Activated B cell treated with CpG ODN at 0.5 μM for 24 hours (primary cell): ENCODE measurements at places on chromosomes 7 and 10.

DNA sequence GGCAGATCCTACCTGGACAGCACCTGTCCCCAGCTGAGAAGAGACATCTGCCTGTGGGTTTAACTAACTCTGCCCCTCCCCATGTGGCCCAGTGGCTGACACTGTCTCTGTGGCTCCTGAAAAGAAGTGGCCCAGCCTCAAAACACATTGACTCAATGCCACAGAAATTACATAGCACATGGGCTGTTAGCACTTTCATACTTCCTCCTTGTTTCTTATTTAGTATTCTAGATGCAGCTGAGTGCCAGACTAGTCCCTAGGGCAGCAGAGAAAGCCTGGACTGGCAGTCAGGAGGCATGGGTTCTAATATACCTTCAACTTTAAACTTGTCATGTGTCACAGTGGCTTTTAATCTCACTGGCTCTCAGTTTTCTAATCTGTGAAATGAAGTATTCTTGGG lies 171.0 kb downstream of the TRIL start:
- DNase-seq = no peak

GRCh38 chr7:146510088-146510680 lies 393.6 kb downstream of the CNTNAP2 start:
- DNase-seq = no peak

DNA sequence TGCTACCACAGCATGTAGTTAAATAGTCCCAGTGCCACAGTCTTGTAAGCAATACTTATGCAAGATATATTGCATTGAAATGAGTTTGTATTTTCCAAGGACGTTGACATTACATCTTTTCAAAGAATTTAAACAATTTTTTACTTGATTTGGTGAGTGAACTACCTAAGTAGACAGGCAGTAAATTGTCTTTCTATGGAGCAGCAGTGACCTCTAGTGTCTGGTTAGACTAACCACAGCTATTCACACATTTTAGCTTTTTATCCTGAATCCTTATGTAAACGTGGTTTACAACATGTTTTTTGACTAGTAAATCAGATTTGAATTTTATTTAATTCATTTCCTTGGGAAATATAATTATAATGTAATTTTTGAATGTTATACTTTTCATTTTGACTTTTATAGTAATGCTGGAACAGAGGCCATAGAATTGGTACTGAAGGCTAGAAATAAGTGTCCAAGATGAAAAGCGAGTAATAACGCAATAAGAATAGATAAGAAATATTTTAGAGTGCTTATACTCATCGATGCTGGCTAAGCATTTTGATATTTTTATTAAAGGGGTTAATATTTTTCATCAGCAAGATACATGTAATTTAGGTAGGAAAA lies 5.6 kb downstream of the LRRTM3 start:
- DNase-seq = no peak

DNA sequence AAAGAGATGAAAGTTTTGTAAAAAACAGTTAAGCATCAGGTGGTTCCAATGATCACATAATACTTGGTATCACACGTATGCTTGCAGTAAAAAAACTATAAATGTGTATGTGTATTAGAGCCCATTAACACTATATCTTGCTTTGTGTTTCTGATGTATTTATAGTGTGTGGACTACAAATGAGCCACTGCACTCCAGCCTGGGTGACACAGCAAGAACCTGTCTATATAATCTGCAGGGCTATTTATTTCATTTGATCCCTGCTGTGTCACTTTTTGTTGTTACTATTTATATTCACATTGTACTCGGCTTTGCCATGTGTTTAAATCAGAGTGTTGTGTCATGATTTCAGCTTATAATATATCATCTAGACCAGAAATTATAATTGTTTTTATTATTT lies 487.8 kb upstream of the TEX47 start:
- no peak for DNase-seq
